ENCODE measurements at places on chromosomes 3 and 15.

DNA sequence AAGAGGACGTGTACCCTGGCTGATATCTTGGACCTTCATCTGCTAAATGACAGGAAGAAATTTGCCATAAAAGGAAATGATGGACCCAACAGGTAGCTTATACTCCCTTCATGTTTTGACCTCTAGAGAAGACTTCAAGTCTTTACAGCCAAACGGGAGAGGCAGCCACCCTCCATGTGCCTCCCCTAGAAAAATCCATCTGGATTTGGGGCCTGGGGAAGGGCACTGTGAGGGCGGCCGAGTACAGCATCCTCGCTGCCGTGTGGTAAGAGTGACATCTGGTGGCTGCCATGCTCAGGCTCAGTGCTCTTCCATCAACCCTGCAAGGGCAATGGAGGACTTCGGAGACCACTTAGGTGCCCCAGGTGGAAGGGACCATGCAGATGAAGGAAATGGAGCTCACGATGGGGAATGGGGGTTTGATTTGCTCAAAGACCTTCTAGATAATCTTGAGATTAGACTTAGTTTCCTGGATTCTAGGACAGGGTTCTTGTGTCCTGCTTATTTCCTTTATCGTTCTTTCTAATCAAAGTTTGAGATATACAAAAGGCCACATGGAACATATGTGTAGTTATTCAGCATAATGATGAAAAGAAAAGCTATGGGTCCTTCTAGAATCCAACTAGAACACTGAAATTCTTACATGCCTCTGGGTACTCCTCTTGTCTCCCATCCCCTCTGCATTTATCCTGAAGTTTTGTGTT is 44.4 kb downstream of the AQP9 start:
- DNase-seq: no peak

DNA sequence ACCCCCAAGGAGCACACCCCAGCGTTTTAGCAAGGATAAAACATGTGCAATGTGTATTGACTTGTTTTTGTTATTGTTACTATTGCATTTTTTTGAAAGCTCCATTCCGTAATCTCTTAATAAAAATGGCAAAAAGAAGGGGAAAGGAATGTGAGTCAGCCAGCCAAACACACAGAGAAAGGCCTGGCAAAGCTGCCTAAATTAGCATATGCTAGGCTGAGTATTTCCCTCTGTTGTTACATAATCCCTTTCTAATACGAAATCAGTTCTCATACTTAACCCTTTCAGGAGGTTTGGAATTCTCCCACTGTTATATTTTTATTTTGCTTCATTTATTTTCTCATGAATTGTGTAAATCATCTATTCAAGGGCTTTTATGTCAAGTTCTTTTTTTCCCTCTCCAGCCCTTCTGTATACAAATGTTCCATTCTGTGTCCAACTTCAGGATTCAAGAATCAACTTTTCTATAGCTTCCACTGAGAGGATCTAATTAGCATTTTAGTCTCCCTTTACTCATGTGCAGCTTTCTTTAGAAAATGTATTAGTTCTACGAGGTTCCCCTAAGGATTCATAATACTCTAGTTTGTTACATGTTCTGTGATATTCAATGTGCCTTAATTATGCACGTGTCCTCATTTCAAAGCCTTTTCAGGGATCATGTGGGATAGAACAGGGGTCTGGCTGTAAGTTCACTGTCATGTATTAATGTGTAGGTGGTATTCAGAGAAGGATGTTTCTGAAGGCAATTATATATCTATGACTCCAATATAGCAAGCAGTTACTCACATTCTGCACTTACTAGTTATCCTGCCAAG is 9.2 kb downstream of the CADM2 start:
- DNase-seq: no peak

- no peak for DNase-seq
Observed at GRCh38 chr3:23580096-23580713, 225.6 kb upstream of the UBE2E1 start.

DNA sequence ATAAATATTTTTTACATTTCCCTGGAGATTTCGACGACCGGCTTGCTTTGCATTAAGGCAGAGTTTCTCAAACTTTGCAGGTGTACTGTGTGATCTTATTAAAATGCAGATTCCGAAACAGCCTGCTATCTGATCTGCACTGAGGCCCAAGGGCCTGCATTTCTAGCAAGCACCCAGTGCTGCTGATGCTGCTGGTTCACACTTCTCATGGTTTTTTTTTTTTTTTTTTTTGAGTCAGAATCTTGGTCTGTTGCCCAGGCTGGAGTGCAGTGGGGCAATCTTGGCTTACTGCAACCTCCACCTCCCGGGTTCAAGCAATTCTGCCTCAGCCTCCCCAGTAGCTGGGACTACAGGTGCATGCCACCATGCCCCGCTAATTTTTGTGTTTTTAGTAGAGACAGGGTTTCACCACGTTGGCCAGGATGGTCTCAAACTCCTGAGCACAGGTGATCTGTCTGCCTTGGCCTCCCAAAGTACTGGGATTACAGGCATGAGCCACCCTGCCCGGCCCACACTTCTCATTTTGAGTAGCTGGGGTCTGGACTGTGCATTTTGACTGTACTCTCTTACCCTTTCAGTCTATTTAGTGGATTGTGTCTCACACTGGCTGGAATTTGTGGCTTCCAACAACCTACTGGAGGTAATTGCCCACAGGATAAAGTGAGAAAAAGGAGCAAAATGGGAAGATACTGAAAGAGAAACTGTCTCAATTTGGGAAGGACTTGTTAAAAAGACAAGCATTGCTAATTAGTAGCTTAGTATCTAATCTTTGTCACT is 94.1 kb downstream of the ITPR1 start:
- no peak for DNase-seq

DNA sequence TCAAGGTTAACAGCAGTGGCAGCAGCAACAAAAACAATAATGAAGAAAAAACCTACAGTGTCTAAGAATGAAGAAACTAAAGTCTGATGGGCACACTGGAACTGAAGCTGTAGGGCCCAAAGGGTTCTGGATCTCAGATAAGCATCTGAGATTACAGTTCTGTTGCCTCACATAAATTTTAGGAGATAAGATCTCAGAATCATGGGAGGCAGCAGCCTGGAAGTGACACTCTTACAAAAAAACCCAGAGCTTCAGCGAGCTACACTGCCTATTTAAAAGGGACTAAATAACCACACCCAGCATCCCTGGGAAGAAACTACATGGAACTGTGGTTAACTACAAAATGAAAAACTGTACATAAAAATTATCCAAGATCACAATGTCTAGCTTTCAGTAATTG is 61.2 kb downstream of the PLD1 start:
- DNase-seq: no peak
